ENCODE measurements at places on chromosomes 2 and 18. TPM values are rescaled to one million over a fixed set of nuclear protein-coding genes. Genes with fewer than 3 reads are reported as not detected.
A peak's percentile ranks its signal among the peaks of the same experiment; 100 is the strongest.

DNA sequence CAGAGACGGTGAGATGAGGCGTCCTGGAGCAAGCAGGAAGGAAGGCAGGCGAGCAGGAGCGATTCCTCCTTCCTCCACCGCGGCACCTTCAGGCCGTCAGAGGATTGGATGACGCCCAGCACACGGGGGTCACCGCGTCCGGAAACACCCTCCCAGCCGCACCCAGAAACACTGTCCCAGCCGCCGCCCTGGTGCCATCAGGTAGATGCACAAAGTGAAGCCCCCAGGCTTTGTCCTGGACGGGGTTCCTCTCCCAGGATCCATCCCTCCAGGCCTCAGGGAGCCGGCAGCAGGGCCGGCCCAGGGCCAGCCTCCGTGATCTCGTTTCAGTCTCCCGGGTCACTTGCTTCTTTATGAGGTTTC, 31.5 kb downstream of the RTP5 start:
- DNase-seq, result no peak

Gene SCN3A
- total RNA-seq, result 0.38 TPM

Gene BMP10
- total RNA-seq, result 0.46 TPM

DNA sequence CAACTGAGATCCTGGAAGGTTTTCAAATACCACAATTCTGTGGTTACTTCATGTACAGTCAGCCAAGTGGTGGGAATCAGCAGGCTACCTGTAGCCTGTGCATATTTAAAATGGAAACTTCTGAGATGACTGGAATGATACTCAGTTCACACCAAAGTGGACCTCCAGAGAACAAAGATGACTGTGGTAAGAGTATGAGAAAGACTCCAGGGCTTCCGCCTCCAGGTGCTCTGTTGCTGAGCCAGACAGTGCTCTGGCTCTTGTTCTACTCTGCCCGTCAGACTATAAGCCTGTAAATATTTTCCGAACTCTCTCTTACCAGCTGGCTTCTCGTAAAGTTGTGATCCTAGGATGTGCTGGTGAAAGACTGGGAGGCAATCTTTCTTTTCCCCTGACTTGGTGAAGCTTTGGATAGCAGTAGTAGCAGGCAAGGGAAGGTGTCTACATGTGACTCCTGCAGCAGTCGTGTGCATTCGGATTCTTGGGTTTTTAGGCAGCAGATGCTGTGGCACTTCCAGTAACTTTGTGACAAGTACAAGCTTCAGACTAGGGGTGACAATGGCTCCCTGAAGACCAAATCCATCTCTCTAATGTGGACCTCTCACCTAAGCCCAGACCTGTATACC, 23.1 kb downstream of the ST3GAL5 start:
- no peak for DNase-seq

DNA sequence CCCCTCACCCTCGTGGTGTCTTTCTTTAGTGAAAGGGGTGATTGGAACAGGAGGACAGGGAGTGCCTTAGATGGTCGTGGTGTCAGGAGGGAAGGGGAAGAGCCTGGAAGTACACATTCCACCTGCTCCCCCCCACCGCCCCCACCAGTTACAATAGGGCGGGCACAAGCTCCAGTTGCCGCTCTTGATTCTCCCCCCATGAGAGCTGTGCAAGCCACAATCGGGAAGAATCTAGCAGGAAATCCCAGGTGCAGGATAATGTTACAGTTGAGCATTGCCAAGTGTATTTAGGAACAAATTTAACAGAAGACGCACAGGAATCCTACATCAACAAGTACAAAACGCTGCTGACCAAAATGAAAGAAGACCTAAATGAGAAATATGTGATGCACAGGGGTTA, 73.6 kb downstream of the ASAP2 start:
- no peak for DNase-seq

DNA sequence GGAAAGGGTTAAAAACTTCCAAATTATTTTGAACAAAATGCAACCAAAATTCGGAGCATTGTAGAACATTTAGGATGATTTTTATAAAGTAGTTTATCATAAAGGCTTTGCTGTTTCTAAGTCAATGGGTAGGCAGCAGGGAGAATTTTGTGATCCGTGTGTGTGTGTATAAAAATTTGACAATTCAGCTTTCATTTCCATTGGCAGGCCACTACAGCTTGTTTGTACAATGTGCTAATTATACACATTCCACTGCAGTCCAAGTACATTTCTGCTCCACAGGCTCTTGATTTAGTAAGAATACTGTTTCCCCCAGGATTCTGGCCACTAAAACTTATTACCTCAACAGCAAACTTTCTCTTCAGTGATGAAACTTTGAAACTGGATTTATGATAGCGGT, 71.8 kb upstream of the LTBP1 start:
- no peak for DNase-seq

DNA sequence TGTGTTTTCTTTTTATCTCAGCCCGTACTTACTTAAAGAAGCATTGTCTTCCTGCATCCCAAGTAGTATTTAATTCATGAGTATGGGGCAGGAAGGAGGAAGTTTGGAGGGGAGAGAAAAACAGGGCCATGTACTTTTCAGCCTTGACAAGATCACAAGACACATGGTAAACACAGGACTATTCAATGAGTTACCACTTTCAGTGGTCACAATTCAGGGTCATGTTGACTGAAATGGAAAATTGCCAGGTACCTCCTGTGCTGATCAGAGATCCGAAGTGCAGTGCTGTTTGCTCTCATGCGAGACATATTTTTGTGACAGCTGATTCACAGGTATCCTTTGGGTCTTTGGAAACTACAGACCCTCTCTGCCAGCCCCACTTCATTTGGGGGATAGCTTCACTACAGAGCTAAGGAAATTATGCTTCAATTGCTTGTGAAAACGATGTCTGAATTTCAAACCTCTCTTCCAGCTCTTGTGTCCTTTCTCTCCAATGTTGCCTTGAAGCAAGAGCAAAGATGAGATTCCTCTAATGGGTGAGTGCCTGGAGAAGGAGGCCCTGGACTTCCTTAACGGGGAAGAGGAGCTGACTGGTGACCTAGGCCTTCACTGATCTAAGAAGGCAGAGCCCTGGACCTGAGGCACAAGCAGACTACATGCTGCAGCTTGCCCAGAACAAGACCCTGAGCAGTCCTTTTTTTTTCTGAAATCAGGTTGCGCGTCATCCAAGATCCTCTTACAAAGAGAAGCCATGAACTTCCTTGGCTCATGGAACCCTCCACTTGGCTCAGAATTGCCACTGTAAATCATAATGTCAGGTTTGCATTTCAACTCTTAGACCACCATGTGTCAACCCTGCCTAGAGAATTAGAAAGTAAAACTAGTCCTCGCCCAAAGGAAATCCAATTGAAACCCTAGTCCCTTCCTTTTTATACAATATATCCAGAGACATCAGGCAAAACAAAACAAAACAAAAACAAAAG, 44.1 kb downstream of the EVA1A start:
- DNase-seq, result no peak

Gene ASB18
- total RNA-seq, result not detected

DNA sequence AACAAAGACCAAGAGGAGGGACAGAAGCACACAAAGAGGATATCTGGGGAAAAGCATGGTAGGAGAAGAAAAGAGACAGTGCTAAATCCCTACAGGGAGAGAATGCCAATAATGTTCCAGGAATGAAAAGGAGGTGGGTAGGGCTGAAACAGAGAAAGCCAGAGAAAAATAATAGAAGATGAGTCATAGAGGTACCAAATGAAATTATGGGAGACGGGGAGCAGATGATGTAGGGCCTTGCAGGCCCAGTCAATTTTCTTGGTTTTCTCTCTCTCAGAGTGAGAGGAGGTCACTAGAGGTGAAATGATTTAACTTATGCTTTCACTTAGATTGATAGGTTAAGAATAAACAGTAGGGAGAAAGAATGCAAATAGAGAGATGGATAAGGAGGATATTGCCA, 61.5 kb downstream of the RPRM start:
- DNase-seq, result peak; percentile 58

DNA sequence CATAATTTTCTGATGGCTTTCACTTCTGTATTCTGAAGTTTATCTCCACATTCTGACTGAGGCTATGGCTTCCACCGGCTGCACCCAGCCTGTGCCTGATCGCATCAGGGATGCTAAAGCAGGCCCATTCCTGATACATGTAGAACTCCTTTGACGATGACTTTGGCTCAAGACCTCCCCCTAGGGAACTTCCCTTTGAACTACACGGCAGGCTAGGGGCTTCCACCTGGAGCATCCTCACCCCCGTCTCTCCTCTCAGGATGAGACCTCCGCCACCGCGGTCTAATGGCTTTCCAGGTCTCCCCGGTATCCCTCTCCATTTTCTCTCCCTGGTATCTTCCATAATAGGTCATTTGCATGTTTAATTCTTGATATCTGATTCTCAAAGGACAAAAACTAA, 214.9 kb upstream of the CHST9 start:
- no peak for DNase-seq

GRCh38 chr2:148875387-148876051, 492 bp downstream of the KIF5C start:
- DNase-seq, result peak; percentile 21

- no peak for DNase-seq
Measured at GRCh38 chr2:168224346-168224745, 23.0 kb downstream of the STK39 start.

DNA sequence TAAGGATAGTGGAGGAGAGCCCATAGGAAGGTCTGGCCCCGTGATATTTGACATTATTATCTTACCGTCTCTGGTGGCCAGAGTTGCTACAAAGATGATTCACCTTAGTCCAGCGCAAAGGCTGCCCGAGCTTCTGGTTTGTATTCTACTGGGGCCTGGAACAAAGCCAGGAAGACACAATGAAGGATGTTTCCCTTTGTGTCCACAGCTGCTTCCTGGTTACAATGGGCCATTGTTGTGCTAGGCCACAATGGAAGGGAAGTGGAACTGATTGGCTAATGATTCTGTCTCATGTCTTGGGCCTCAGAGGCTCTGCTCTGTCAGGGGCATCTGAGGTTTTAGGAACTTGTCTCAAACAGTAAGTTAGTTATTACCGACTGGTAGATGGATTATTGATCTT, 132.2 kb downstream of the TDRD15 start:
- DNase-seq, result peak; percentile 25

GRCh38 chr18:74241426-74241825, 50.3 kb downstream of the CYB5A start:
- no peak for DNase-seq

DNA sequence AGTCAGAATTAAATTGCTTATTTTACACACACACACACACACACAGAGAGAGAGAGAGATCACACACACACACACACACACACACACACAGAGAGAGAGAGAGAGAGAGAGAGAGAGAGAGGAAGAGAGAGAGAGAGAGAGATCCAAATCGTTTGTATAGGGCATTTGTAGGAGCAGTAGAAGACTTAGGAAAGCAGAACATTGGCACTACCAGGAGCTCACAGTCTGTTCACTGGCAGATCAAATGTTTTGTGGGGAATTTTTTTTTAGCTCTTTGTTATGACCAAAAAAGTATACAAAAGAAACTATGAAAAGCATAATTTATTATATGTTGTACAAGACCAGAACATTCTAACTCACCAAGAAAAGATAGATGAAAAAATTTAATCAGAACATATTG, 81.8 kb downstream of the MBD5 start:
- DNase-seq, result no peak

Gene PROC
- 2.7 TPM for total RNA-seq

DNA sequence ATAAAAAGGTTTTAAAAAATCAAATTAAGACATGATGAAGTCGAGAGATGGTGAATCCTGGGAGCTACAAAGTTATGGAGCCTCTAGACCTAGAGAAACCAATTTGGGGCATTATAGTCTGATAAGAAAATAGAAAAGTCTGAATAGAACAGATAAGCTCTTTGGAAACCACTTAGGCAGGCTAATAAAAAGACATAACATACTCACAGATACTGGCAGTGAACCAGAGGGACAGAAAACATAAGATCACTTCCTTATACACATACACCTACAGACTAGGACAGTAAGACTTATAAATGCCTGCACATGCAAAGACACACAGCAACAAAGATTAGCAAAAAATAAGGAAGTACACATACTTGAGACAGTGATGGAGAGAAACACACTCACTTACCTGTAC, 20.0 kb downstream of the SMC6 start:
- DNase-seq, result no peak

Gene VWC2L
- not detected for total RNA-seq

Gene CGREF1
- 0.40 TPM for total RNA-seq

Gene CDH19
- not detected for total RNA-seq

DNA sequence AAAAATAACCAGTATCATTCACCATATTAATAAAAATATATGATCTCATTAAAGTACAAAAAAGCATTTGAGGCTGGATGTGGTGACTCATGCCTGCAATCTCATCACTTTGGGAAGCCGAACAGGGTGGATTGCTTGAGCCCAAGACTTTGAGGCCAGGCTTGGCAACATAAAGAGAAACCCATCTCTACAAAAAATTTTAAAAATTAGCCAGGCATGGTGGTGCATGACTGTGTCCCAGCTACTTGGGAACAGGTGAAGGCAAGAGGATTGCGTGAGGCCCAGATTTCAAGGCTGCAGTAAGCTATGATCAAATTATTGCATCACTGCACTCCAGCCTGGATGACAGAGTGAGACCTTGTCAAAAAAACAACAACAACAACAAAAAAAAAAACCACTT, 75.9 kb downstream of the RAD51AP2 start:
- peak; percentile 51 for DNase-seq

Gene RNF149
- total RNA-seq, result 21.7 TPM

DNA sequence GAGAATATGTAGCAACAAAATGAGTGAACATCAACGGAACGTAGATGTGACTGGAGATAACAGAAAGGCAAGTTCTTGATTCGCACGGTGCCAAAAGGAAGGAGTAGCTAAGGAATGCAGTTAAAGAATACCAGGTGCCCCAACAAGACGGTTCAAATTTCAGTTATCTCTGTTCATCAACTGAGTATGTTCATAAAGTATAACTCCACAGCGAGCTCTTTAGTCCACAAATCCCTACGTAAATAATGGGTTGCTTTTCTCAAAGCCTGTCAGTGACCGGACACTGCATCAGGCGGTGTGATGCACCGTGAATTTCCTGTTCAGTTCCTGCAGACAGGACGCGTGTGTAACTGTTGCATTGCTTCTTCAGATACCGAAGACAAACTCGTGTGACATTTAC, 91.8 kb downstream of the NOL10 start:
- DNase-seq, result no peak

- no peak for DNase-seq
Measured at GRCh38 chr2:61763605-61764034, 90.2 kb downstream of the FAM161A start.

Gene GAL3ST2
- total RNA-seq, result not detected

GRCh38 chr2:106341666-106342065, 126.5 kb downstream of the RGPD3 start:
- no peak for DNase-seq

GRCh38 chr2:153020201-153020600, 301.8 kb downstream of the ARL6IP6 start:
- no peak for DNase-seq

Gene GYPC
- total RNA-seq, result 59.0 TPM
